ENCODE measurements at places on chromosomes 2 and 18.

DNA sequence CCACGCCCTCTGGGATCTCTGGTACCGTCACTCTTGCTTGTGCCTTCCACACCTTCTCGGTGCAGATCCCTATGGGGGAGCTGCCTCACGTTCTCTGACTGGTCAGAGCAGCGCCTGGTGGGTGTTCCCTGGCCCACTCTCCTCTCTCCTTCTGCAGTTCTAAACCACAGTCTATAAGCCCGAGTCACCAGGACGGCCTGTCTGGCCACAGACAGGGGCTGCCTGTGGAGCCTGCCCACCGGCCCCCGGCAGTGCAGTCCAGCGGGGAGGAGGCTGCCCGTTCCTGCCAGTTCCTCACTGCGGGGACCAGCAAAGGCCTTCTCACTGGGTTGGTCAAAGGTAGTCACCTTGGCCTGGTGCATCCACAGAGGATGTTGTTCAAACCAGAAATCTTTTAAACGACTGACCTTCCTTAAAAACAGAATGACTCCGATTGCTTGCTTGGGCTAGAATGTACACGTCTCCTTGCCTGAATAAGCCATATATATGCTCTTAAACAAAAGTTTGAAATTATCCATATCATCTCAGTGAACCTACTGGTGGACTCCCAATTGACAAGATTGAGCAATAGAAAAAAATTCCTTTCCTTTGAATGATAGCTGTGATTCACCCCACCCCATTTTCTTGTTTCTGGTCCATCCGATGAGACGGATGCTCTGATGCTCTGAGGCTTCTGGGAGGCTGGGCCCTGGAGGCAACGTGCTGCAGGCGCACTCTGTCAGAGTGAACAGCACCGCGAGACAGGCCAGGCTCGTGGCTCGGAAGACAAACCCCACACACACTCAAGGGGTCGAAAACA is 61.2 kb downstream of the RALBP1 start:
- no peak for DNase-seq

- no peak for DNase-seq
These were observed 96.3 kb upstream of the B3GNT2 start for GRCh38 chr2:62099523-62100175.

GRCh38 chr2:126769118-126769517 is 113.2 kb downstream of the GYPC start:
- DNase-seq, result no peak

DNA sequence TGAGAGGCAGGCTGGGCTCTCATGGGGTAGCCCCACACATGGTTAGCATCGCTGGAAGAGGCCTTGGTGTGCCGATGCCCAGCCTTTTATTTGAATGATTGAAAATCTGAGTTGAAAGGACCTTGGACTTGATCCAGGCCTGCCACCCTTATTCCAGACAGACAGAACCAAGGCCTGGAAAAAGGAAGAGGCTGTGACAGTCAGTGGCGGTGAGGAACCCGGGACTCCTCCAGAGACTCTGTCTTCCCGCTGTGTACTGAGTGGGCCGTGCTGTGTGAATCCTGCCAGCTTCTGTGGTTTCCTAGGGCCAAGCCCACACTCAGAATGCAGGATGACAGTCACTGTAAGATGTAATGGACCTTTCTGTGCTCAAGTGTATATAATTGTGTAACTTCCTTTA is 218.5 kb downstream of the LDLRAD4 start:
- DNase-seq, result no peak

GRCh38 chr2:62398356-62398755 is 107.6 kb downstream of the TMEM17 start:
- no peak for DNase-seq

- no peak for DNase-seq
These were observed 124.8 kb upstream of the XPO1 start for GRCh38 chr2:61662990-61663389.

- DNase-seq, result no peak
These were observed 505.4 kb downstream of the CPS1 start for GRCh38 chr2:211061612-211062296.

DNA sequence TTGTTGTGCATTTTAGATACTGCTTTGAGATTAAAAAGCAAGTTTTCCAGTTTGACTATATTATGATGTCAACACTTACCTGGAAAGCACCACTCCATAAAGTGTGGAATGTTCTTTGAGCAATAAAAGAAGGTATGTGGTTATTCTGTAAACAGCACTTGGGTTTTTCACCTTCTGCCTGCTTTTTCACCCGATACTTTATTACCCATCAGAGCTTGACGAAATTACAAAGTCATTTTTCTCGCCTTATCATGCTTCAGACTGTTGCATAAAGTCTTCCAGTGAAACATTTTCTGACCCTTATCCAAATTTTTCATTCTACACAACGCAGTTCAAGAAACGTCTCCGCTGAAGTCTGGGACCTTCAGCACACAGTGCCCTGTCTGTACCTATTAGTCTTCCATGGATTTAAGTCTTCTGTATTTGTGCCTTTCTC is 25.2 kb downstream of the CAB39 start:
- DNase-seq, result no peak

DNA sequence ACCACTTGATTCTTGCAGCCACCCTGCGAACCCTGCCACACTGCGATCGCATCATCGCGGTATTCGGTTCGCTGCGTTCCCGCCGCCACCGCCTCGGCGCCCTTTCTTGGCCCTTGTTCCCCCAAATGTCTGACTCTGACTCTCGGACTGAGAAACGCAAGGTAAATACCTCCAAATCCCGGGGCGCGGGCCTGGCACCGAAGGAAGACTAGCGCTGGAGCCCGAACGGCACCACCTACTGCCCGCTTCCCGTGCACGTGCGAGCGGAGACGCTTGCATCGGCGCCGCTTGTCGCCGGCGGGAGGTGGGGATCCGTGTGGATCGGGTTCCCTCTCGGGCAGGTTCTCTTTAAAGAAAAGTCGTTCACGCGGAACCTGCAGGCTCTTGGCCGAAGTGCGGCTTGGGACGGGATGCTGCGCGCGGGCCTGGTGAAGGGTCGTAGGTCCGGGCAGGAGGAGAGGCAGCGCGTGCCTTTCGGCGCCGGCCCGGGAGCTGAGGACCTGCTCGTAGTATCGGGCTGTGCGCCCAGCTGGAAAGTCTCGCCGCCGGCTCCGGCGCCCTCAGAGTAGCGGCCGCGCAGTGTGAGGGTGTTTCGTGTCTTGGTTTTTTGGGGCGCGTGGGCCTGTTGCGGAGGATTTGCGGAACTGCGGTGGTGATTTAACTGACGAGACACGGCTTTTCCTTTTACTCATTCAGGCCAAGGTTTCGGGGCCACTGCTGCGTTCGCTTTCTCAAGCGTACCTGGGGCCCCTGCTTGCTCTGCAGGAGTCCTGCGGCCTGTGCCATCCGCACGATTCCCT is 514 bp downstream of the BCL2L11 start:
- DNase-seq, result no peak

- DNase-seq, result no peak
These were observed 488.1 kb upstream of the RAB12 start for GRCh38 chr18:8121101-8121500.

GRCh38 chr18:9808295-9809241 is 77.2 kb upstream of the TXNDC2 start:
- DNase-seq, result no peak

GRCh38 chr2:9164112-9164608 is 42.5 kb upstream of the ASAP2 start:
- DNase-seq, result no peak

GRCh38 chr18:44750774-44751173 is 70.1 kb downstream of the SETBP1 start:
- no peak for DNase-seq

GRCh38 chr2:102618452-102619413 is 620 bp upstream of the SLC9A2 start:
- no peak for DNase-seq

GRCh38 chr18:58310517-58310916 is 266.5 kb downstream of the NEDD4L start:
- no peak for DNase-seq

DNA sequence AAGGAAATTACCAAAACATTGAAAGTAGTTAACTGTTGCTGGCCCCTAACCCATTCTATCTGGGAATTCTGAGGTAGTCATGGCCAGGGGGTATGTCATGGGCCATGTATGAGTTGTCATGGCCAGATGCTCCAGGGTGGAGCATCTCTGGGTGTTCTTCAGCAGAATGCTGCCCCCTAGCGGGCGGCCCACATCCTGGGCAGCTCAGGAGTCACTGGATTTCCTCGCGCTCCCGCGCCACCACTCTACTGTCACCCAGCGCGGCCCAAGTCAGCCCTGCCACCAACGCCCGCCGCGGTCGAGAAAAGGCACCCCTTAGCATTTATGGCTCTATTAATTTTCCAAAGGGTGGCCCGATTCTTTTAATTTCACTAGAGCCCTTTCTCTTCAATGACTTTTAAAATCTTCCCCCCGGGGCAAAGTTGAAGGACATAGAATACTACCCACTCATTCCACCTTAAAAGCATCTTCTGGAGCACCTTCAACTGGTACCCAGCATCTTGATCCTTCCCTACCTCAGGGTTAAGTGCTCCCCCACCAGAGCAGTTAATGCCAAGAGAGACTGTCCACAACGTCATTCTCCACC is 41.6 kb downstream of the PKDCC start:
- peak; percentile 77 for DNase-seq

GRCh38 chr2:64021578-64021977 is 2.4 kb upstream of the VPS54 start:
- DNase-seq, result no peak

GRCh38 chr2:69993048-69993565 is 31.7 kb upstream of the ASPRV1 start:
- no peak for DNase-seq

DNA sequence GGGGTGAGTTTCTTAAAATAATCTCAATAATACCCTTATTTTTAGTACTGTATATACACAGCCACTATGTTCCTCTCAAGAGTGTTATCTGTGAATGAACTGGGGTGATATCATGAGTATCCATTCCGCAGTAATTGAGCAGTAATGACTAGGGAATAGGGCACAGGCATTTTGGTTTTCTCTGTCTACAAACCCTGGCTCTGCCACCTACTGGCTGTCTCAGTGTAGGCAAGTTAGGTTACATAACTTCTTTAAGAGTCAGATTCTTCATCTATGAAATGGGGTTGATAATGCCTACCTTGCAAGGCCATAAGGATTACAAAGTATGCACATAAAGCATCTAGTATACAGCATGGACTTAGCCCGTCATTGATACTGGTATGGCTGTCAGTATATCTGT is 555.8 kb downstream of the NRXN1 start:
- DNase-seq, result no peak

- no peak for DNase-seq
These were observed 25.0 kb downstream of the CYBRD1 start for GRCh38 chr2:171547256-171547655.

DNA sequence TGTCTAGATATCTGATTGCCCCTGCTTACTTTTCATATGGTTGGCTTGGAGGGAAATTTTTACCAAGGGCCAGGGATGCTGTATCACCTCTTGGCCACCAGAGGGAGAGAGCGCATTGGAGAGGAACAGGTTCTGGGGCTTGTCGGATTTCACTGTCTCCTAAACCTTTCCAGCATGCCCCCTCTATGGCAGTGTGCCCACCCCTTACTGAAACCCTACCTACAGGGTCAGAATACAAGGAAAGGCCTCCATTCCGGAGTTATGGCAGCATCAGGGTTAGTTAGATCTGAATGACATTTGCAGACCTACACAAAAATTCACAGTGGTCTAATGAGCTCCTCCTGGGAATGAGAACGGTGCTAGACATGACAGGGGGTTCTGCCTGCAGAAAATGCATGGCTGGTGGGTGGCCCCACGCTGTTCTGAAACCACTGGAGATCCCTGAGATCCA is 5.8 kb downstream of the SLC14A2 start:
- no peak for DNase-seq

DNA sequence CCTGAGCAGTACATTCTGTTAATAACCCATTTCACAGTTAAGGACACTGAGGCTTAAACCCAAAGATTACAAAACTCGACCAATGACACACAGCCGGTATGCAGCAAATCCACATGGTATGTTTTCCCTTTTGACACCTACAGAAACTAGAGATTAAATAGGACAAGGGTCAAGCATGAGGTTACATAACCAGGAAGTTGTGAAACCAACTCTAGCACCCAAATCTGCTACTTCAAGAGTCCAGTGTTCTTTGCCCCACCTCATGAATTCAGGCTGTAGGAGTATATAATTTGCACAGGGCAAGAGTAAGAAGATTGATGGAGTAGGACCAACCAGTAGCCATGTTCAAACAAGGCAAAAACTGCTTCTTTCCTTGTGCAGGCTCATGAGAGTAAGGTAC is 249.8 kb downstream of the BCL11A start:
- no peak for DNase-seq

DNA sequence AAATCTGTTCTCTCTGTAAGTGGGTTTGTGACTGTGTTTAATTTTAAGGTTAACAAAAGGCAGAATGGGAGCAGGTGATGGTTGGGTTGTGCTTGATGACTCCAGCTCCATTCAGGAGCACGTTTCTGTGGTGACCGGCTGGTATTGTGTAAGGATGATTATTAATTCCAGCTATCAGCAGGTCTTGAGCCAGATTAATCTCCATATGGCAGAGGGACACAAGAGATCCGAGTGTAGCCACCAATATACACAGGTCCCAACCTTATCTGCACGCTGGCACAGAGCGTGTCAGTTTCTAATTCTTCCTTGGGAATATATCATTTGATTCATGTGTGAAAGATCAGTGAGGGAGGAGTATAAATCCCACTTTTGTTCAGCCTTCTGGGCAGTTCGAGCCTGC is 199.0 kb upstream of the DCC start:
- no peak for DNase-seq

DNA sequence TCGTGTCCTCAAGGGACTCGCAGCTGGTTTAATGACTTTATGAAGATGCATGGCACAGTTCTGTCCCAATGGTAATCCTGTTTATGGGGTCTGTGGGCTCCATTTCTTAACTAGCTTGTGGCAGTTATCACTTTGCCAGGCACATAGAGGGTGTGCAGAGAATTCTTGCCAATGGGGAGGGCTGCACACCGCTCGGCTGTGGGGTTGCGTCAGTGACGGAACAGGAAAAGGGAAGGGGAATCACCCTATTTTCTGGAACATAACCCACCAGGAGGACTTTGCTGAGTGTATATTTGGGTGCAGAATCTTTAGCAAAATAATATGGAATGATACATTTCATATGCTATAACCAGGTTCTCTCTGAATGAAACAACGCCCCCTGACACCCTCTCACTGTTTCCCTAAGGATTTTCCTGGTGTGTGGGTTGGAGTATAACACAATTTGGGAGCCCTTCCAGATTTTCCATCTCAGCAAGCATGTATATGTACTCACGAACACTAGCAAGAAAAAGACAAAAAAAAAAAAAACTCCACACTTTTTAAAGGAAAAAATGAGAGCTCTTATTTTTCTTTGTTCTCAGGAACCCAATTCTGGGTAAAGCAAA is 43.9 kb upstream of the TRIB2 start:
- DNase-seq, result no peak
